Right ventricle myocardium superior (tissue), 1 donor: ENCODE measurements at places on chromosomes 7 and 10. TPM values are rescaled to one million over a fixed set of nuclear protein-coding genes. Genes with fewer than 3 reads are reported as not detected.

Gene ATOH7
- not detected for total RNA-seq

Gene RNF133
- total RNA-seq, result 0.51 TPM

Gene AS3MT
- total RNA-seq, result 16.1 TPM

Gene EXOC6
- total RNA-seq, result 9.9 TPM

Gene CYP3A4
- total RNA-seq, result 0.70 TPM
